NCI-H1417 (cell line): ENCODE measurements at places on chromosomes 7 and 10.

GRCh38 chr10:73771722-73772280 is 10.0 kb upstream of the CHCHD1 start:
- peak; percentile 55 for DNase-seq

DNA sequence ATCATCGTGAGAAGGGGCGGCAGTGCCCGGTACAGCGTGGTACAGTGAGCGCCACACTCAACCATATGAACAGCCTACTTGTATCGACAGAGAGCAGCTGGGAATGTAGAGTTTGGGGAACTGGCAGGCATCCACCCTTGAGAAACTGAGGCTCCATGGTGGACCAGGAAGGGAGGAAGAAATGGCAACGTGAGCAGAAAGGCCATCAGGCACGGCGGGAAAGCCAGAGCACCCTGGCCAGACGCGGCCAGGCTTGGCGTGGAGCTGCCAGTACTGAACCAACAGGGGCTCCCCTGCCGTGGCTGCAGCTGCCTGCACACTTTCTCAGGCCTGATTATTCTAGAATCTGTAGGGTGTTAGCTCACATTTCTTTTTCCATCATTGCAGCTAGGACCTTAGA is 442.3 kb downstream of the PTPRN2 start:
- no peak for DNase-seq

GRCh38 chr10:71832967-71833366 is 18.1 kb downstream of the PSAP start:
- no peak for DNase-seq

- DNase-seq: no peak
Observed at GRCh38 chr7:31850601-31851000, 163.6 kb downstream of the PPP1R17 start.

GRCh38 chr7:106222545-106222944 is 62.2 kb downstream of the NAMPT start:
- no peak for DNase-seq

- DNase-seq: peak; percentile 63
Observed at GRCh38 chr10:84054743-84055142, 84.6 kb upstream of the GHITM start.

GRCh38 chr10:79285315-79286197 is 61.7 kb upstream of the PPIF start:
- DNase-seq: no peak

GRCh38 chr7:117841611-117842010 is 31.6 kb downstream of the CTTNBP2 start:
- DNase-seq: no peak

DNA sequence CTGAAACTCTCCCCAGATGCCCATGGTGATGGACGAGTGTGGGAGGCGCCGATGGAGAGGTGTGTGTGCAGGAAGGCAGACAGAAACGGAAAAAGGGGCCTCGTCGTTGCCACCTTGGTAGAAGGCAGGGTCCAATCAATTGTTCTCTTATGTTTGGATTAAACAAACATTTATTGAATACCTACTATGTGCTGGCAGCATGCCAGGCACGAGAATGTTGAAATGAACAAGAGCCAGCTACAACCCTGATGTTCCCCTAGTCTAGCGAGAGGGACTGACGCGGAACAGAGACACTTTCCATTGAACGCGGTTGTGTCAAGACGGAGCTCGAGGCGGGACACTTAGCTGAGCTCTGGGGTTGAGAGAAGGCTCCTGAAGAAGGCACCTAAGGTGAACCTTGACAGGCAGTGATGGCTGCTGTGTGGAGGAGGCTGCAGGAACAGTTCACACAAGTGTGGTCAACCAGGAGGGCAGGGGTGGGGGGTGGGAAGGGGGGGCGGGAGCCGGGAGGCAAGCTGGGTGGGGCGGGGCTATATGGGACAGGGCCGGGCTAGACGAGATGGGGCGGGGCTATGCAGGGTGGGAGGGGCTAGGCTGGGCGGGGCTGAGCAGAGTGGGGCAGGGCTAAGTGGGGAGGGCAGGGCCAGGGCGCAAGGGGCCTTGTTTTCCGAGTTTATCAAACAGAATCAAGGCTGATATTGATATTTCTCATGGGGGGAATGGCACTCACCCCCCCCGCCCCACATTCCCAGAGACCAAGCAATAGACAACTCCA is 181.0 kb downstream of the GATA3 start:
- no peak for DNase-seq

- DNase-seq: no peak
Observed at GRCh38 chr10:128518000-128518399, 391.8 kb upstream of the MKI67 start.

- peak; percentile 62 for DNase-seq
Observed at GRCh38 chr10:95841661-95842498, 65.9 kb upstream of the CC2D2B start.

DNA sequence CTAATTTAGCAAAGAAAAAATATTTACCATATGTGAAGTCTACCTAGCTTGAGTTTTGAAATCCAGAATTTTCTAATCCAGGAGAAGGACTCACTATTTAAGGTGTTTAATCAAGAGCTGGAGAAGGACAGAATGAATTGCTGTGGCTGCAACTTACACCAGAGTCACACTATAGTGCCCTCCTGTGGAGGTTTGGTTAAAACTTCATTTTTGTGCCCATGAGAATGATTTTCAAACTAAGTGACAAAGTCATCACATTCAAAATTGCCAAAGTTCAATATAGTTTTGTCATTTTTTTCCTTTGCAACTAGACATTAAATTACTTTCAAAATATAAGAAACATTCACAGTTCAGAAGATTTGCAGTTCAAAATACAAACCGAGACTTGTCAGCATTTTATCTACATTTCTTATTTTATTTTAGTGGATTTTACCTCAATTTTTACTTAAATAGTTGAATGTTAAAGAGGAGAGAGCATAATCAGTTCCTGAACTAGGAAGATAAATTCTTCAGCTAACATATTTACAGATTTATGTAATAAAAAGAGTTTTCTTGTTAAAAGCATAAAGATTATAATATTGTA is 70.7 kb downstream of the CABCOCO1 start:
- peak; percentile 3 for DNase-seq

- DNase-seq: no peak
Observed at GRCh38 chr7:54245020-54245419, 297.2 kb upstream of the VSTM2A start.

- DNase-seq: peak; percentile 80
Observed at GRCh38 chr10:49679480-49679893, at the start of gene C10orf53. TSS of gene C10orf53 (plus strand) at chr10:49679651. CDS start at chr10:49679698, 47 bp downstream.

- peak; percentile 19 for DNase-seq
Observed at GRCh38 chr7:90698616-90699015, 102.5 kb downstream of the CDK14 start.

- DNase-seq: peak; percentile 67
Observed at GRCh38 chr7:24756545-24757352, 515 bp downstream of the GSDME start.

GRCh38 chr10:113273181-113274163 is 279.4 kb upstream of the HABP2 start:
- no peak for DNase-seq

DNA sequence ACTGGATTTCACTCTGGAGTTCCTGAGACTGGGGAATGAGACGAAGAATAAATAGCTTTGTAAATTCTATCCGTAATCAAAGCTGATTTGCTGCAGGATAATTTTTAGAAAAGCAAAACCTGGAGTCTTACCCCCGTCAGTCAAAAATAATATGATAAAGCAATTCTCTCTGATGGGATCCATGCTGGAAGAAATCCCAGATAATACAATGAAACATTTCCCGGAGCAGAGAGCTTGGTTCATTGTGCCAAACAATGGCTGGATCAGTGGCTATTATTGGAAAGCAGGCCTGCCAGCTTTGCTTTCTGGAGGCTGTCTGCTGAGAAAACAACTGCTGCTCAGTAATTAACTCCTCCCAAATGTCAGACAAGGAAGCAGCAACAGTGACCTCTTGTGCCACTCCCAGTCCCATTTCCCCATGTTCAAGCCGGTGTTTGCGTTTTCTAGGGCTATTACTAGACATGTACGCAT is 609.4 kb upstream of the PCDH15 start:
- DNase-seq: peak; percentile 84

- peak; percentile 7 for DNase-seq
Observed at GRCh38 chr10:43287056-43288007, 20.5 kb upstream of the RASGEF1A start.

DNA sequence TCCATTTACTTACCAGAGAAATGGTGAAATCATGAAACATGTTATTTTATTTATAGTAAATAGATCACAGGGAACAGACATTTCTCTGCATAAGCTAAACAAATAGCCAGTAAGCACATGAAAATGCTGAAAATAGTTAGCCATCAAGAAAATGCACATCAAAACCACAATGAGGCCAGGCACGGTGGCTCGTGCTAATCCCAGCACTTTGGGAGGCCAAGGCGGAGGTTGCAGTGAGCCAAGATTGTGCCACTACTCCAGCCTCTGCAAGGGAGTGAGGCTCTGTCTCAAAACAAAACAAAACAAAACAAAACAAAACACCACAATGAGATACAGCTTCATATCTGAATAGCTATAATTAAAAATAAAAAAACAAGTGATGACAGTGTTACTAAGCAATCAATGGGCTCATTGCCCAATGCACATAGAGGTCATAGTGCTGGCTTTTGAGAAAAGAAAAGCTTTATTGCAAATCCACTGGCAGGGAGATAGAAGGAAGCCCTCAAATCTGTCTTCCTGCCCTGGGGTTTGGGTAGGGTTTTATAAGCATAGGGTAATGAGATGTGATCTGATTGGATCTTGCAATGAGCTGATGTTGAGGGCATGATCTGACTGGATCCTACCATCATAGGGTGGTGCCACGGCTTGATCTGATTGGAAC is 16.2 kb downstream of the CSTF2T start:
- DNase-seq: no peak

- no peak for DNase-seq
Observed at GRCh38 chr7:33639552-33640197, 265.7 kb upstream of the BMPER start.

GRCh38 chr10:120221873-120222485 is 235.0 kb upstream of the PLPP4 start:
- DNase-seq: peak; percentile 3

GRCh38 chr10:100506596-100507356 is 12.9 kb downstream of the SEC31B start:
- no peak for DNase-seq

DNA sequence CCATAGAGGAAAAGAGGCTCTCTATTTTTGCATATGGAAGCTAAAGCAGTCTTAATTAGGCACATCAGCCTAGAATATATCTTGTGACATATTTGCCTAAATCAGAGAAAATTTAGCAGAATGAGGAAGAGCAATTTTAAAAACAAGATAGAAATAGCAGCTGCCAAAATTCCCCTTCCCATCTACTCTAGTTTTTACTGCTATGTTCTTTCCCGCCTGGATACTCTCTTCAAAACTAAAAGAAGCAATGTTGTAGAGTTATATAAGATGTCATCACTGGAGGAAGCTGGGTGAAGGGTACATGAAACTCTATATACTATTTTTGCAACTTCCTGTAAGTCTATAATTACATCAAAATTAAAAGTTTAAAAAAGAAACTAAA is 87.0 kb downstream of the ARMH3 start:
- no peak for DNase-seq

- DNase-seq: no peak
Observed at GRCh38 chr7:126426652-126427051, 826.1 kb downstream of the GRM8 start.

- DNase-seq: no peak
Observed at GRCh38 chr7:19248681-19249080, 103.5 kb upstream of the FERD3L start.

GRCh38 chr7:44193011-44193802 is 4.0 kb upstream of the GCK start:
- DNase-seq: no peak

- no peak for DNase-seq
Observed at GRCh38 chr10:4280461-4281189, 495.6 kb upstream of the KLF6 start.

GRCh38 chr10:122981066-122981464 is 864 bp downstream of the PSTK start:
- peak; percentile 41 for DNase-seq

DNA sequence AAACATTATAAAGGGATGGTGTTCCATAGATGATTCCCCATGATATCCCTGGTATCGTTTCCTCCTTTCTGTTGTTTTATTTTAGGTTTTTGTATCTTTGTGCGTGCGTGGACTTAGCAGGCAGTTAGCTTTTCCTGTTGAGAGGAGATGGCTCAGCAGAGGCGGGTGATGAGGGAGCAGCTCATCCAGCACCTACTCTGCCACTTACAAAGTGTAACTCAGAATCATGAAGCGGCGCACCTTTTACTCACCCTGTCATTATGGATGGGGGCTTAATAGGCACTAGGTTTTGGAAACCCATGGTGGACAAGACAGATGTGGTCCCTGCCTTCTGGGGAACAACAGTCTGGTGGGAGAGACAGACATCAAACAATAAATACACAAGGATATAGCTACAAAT is 17.1 kb downstream of the FAM241B start:
- DNase-seq: no peak

DNA sequence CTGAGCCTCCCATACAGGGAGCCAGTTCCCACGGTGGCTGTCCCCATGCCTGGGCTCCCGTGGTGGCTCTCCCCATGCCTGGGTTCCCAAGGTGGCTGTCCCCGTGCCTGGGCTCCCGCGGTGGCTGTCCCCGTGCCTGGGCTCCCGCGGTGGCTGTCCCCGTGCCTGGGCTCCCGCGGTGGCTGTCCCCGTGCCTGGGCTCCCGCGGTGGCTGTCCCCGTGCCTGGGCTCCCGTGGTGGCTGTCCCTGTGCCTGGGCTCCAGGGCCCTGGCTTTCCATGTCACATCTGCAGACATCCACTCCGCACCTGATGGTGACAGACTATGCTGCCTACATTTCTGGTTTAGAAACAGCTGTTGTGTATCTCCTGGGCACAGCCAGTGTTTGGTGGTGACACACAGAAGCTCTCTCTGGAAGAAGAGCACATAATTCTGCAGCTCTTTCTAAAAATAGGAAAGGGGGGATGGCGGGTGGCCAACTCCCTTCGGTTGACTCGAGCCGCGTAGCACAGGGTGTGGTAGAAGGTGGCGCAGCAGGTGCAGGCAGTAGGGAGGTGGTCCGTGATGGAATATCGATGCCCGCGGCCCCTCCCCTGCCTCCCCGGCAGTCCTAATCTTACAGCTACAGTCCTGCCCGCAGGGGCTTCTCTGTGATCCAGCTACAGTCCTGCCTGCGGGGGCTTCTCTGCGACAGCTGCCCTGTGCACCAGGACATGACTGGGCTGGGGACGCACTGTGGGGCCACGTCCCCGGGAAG is 251.2 kb downstream of the DNAJB6 start:
- DNase-seq: peak; percentile 55

DNA sequence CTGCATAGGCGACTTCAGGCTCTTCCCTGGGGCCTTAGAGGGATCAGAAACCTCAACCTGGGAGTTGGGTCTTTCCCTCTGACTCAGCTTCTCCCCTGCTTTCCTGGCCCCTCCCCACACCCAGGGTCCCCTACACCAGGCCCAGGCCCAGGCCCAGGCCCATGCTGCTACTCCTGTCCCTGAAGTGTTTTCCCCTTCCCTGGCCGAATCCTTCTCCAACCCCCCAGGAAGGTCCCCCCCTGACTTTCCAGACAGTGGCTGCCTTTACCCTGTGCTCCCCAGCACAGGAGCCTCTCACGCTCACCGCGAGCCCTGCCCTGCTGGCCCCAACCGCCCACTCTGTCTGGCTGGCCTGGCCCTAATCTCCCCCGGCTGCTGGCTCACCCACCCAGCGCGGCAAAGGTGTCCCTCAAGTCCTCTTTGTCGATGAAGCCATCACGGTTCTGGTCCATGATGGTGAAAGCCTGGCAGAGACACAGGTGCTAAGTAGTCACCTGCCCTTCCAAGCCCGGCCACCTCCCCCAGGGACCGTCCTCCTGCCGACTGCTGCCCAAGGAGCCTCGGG is 6.4 kb downstream of the MYL10 start:
- no peak for DNase-seq

- no peak for DNase-seq
Observed at GRCh38 chr10:76937181-76937600, 700.4 kb downstream of the KCNMA1 start.

GRCh38 chr10:31288001-31288400 is 31.0 kb upstream of the ZEB1 start:
- DNase-seq: no peak
